ENCODE measurements at places on chromosomes 7 and 10. TPM values are rescaled to one million over a fixed set of nuclear protein-coding genes. Genes with fewer than 3 reads are reported as not detected.

Gene SPDYE3
- polyA plus RNA-seq: not detected

Gene CARD11
- polyA plus RNA-seq: 0.22 TPM

Gene EN2
- not detected for polyA plus RNA-seq

Gene PLXDC2
- 11.9 TPM for polyA plus RNA-seq
